ENCODE measurements at places on chromosomes 2 and 18. TPM values are rescaled to one million over a fixed set of nuclear protein-coding genes. Genes with fewer than 3 reads are reported as not detected.

The COL5A2 gene
- polyA plus RNA-seq: 174 TPM

The KIF1A gene
- 2.2 TPM for polyA plus RNA-seq

The SERPINB4 gene
- not detected for polyA plus RNA-seq

The LAMA3 gene
- 128 TPM for polyA plus RNA-seq

The ACKR3 gene
- 32.3 TPM for polyA plus RNA-seq

DNA sequence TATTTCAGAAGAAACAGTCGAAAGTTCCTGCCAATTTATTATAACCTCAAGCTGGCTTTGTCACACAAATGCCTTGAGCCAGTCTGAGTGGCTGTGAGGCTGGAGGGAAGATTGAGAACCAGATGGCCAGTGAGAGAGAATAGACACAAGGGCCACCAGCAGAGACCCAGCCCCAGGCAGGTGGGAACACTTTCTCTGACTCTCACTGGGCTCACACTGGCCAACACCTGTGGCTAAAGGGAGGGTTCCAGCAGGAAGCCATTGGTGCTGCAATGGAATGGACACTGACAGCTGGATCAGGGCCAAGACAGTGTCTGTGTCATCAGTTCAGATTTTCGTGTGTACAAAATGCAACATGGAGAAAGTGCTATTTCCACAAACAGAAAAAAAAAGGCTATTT, 29.9 kb downstream of the LOXHD1 start:
- no peak for DNase-seq

GRCh38 chr2:99975386-99975785, 167.0 kb downstream of the AFF3 start:
- DNase-seq: no peak

DNA sequence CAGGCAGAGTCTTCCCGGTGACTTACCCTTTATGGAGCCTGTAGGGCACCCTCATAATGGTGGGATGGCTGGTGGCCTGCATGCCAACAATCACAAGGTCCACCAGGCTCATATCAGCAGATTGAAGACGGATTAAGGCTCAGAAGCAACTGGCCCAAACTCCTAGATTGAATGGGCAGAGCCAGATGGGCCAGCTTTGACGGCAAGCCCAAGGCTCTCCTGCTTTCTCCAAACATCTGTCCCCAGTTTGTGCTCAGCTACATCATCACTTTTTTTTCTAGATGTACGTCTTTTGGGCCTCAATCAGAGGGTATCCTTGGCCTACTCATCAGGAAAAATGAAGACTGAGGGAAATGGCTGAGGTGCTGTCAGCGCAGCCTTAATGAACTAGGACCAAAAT, 114.6 kb downstream of the VIT start:
- no peak for DNase-seq

- DNase-seq: no peak
Observed at GRCh38 chr18:72738136-72738535, 129.7 kb downstream of the NETO1 start.

DNA sequence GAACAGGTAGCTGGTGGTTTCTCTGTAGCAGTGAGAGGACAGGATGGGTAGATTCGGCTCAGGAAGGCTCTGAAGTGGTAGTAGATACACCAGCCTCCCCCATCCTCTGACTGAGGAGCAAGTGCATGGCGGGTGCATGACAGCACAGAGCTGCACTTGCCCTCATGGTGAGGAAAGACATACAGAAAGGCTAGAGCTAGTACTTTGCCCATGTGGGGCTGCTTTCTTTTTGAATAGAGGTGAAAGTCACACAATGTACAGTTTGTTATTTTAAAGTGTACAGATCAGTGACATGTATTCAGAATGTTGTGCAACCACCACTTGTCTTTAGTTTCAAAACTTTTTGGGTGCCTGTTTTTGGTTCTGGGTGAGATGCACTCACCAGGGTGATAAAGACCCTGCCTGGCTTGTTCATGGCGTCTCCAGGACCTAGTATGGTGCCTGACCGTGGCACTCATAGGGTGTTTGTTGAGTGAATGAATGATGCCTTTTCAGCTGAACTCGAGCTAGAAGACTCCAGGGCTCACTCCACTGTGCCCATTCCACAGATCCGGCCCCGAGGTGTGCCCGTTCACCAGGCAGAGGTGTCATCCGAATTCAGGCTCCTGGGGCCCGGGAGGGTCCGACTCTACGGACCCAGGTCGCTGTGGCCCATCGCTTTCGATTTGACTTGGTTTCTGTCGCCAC, 421 bp upstream of the VAMP5 start:
- no peak for DNase-seq

DNA sequence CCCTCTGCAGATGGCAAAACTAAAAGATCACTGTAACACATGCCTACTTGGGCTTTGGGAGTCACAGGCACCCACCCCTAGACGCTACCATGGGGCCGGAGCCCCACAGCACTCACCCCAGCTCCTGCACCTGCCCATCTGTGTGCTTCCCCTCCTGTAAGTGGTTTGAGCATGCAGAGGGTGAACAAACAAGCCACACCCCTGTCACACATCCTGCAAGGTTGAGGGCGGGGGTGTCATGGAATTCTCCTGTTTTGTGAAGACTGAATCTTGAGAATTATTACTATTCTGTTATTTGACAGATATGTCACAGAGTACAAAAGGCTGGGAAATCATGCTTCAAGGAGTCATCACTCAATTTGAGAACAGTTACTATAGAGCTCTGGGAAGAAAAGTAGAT, 60.9 kb downstream of the RFTN2 start:
- no peak for DNase-seq

DNA sequence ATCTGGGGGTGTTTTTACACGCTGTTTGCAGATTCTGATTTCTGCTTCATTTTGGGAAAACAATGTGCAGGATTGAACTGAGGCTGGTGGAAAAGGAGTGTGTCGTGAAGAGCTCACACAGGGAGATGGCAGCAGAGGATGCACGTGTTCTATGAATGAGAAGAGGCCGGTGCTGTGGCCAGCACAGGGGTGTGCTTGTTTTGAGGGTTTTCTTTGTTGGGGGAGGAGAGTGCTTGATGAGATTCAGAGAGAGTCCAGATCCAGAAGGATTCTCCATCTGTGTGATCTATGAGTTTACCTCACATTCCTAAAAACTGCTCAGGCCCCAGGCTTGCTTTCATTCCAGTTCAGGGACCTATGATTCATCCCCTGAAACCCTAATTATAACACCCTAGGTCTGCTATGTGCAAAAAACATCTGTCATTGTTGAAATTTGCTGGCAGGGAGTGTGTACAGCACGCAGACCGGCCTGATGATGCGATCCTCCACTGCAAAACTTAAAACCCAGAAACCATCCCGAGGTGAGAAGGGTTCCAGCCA, 12.1 kb downstream of the TGFA start:
- DNase-seq: no peak

- no peak for DNase-seq
Observed at GRCh38 chr18:32095192-32095899, 3.7 kb downstream of the RNF138 start.

DNA sequence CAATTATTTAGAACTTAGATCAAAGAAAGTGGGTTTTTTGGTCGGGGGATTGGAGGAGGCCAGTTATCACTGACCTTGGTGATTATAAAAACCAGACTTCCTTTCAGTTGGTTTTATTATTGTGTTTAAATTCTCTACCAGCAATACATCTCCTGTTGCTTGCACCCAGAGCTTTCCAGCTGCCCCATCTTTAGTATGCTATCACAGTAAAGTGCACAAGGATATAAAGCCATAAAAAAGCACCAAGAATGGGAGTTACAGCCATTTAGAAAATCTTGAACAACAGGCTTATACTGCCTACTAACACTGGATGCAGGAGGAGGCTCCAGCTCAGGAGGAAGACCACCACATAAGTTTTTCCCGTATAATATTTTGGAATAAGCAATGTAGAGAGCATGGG, 148.7 kb upstream of the OSR1 start:
- DNase-seq: no peak

DNA sequence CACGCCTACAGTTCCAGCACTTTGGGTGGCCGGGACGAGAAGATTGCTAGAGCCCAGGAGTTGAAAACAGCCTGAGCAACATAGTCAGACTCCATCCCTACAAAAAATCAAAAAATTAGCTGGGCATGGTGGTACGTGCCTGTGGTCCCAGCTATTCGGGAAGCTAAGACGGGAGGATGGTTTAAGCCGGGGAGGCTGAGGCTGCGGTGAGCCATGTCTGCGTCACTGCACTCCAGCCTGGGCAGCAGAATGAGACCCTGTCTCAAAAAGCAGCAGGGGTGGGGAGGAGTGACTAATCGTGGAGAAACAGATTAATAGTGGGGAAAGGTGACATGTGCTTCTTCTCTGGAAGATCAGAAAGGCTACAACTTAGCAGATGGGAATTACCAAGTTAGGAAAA, 58.1 kb upstream of the GPC1 start:
- no peak for DNase-seq

DNA sequence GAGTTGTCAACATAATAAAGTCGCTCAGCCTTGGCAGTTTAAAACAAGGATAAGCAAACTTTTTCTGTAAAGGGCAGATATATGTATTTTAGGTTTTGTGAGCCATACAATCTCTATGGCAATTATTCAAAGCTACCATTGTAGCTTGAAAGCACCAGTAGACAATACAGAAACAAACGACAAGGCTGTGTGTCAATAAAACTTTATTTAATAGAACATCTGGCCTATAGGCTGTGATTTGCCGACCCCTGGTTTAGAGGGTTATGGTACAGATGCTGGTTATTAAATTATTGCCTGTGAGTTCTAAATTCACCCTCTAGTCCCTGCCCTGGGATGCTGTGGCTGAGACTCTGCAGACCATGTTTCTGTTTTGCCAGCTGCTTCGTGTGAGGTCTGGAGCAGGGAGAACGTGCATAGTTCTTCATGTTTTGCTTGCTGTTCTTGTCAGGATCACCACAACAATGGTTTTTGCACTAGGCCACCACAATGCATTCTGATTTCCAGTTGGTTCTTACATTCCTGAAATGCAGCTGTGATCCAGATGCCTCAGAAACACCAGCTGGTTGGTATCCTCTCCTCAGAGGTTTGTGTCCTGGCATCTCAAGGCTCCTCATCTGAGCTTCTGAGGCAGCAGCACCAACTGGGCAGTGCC, 46.6 kb downstream of the ICOS start:
- DNase-seq: no peak

- DNase-seq: no peak
Observed at GRCh38 chr2:119689218-119689617, 10.2 kb downstream of the TMEM177 start.

DNA sequence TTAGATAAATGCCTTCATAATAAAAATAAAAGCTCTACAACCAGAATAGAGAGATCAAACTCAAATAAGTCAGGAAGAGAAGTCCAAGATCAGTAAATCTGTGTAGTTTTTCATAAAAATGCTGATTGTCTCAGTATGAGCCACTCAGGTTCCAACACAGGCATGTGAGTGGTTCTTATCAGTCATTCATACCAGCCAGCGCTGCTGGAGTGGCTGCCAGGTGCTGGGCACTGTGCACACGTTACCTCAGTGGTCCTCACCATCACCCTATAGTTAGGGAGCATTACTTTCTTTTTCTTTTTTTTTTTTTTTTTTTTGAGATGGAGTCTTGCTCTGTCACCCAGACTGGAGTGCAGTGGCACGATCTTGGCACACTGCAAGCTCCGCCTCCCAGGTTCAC, 23.8 kb downstream of the CNDP1 start:
- DNase-seq: no peak

- DNase-seq: no peak
Observed at GRCh38 chr2:144942516-144943256, 422.8 kb upstream of the ZEB2 start.

DNA sequence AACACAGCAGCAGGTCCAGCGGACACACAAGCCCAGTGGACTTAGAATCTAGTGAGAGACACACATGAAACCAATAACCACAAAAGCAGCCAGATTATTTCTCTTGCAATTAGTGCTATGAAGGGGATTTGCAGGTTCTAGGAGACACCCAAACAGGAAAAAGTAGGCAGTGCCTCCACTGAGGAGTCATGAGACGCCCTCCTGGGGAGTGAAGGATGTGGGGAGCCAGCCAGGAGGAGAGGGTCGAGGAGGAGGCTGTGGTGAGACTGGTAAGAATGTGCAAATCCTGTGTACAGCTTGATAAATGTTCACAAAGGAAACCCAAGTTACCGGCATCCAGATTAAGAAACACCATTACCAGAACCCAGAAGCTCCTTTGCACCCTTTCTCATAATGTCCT, 2.7 kb upstream of the CAPN13 start:
- no peak for DNase-seq

- no peak for DNase-seq
Observed at GRCh38 chr2:159290289-159290907, 3.9 kb upstream of the WDSUB1 start.

GRCh38 chr2:170073288-170073687, 104.7 kb upstream of the MYO3B start:
- no peak for DNase-seq

DNA sequence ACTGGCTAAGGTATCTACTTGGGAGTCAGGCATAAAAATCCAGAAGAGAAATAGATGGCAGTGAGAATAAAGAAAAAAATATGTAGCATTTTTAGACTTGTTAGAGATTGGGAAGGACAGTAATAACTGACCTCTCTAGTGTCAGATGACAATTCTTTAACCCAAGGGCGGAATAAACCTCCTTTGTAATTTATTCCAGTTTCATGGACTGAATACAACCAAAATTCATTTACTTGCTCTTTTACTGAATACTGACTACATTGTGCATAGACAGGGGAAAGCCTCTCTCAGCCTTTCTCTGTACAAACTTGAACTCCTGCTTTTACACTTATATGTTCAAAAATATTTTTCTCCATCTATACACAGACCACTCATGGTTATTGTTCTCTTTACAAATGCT, 475.3 kb upstream of the RAB12 start:
- DNase-seq: no peak

- no peak for DNase-seq
Observed at GRCh38 chr2:126674075-126674744, 18.3 kb downstream of the GYPC start.

DNA sequence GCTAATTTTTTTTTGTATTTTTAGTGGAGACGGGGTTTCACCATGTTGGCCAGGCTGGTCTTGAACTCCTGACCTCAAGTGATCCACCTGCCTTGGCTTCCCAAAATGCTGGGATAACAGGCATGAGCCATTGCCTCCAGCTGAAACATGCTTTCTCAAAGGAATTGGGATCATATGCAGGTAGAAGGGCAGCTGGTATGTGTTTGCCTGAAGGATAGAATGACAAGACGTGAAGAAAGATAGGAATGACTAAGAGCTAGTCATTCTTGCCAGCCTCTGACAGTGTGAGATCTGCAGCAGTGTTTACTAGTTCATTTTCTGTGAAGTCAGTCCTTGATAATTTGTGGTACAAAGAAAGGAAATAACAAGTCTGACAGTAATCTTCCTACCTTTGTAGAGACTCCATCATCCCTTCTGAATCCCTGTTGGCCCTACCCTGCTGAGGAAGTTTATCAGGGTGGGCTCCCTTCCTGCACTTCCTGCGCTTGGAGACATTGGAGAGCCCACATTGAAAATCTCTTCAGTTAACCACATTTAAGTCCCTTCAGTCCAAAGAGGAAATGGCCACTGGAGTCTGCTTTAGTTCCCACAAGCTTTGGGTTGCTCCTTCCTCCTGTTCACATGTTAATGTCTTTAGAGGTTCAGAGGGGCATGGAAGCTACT, 14.7 kb downstream of the CFLAR start:
- no peak for DNase-seq

Measured in right lung (tissue), 10 donors.